Activated CD4-positive, alpha-beta T cell treated with anti-CD3 and anti-CD28 coated beads, Interleukin-10, Interleukin-2, amounts not matched to agents 100 ng/mL and 50 ng/mL, durations not matched to agents 16 hours and 8 hours (primary cell): ENCODE measurements at places on chromosomes 6 and 20.

GRCh38 chr6:132456700-132457143, 55.4 kb upstream of the MOXD1 start:
- peak; percentile 5 for DNase-seq

- no peak for DNase-seq
Observed at GRCh38 chr6:170176898-170177771, 113.7 kb downstream of the DLL1 start.

- DNase-seq, result peak; percentile 46
Observed at GRCh38 chr6:62285612-62286469, at the start of gene KHDRBS2. Gene KHDRBS2, minus strand, starts transcription at chr6:62286225.

GRCh38 chr20:6008254-6008653, 45.6 kb downstream of the LRRN4 start:
- DNase-seq, result peak; percentile 21

DNA sequence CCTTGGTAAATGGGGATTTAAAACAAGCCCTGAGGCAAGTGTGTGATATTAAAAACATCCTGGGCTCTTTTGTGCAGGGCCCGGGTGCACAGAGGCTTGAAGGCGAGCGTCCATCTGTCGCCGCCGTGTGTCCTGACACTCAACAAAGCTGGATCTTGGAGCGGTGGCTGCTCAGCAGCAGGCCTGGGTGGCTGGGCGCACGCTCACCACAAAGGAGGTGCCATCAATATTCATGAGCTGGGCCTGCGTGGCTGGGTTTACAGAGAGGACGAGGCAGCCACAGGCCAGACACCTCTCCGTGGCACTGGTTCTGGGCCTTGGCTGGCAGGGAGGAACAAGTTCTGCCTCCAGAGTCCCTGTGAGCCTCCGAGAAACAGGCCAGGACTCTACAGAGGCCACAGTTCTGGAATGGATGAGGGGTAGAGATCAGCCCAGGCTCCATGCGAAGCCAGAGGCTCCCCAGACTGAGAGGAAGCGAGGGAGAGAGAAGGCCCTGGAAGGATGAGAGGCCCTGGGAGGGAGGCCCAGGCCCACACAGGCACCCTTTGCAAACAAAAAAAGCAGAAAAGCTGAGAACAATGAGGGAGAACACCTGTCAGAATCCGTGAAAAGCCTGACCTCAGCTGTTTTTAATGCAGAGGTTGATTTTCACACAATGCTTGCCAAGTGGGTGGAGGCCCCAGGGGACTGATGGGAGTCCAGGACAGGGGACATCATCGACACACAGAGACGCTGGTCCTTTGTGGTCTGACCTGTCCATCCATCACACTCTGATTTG, 21.9 kb downstream of the BHLHE23 start:
- DNase-seq, result no peak

- DNase-seq, result no peak
Observed at GRCh38 chr6:157814883-157815282, 8.2 kb upstream of the SNX9 start.

- no peak for DNase-seq
Observed at GRCh38 chr20:35887393-35888064, 66.8 kb downstream of the SCAND1 start.

DNA sequence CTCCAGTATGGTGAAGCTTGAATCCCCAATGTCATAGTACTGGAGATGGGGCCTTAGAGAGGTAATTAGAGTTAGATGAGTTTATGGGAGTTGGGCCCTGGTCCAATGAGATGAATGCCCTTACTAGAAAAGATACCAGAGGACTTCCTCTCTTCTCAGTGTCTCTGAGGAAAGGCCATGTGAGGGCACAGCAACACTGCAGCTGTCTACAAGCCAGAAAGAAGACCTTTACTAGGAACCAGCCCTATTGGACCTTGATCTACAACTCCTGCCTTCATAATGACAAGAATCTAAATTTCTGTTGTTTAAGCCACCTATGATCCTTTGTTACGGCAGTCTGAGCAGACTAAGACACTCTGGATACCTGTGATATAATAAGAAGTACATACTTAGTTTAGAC, 31.4 kb upstream of the AKAP7 start:
- DNase-seq, result no peak

DNA sequence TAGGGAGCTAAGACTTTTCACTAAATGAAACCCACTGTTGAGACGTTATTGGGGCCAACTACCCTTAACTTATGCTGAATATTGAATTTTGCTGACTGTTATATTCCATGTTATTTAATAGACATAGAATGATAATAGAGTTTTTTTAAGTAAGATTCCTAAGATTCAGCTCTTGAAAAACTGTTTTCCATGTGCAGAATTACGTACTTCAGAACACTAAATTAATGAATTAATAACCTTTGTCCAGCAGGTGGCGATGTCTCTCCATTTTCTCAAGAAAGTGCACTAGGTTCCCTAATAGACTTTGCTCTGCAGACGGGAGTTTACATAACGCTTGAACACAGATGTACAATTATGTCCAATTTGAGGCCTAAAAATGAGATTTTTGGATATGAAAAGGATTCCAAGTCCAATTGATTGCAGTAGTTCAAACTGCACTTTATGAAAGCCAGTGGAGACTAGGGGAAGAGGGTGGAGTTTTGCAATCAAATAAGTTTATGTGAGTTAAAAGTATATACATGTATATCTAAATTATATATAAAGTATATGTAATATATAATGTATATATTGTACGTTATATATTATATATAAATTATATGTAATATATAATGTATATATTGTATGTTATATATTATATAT, 282.1 kb downstream of the UST start:
- peak; percentile 91 for DNase-seq

- DNase-seq, result peak; percentile 46
Observed at GRCh38 chr6:31737315-31737990, 1.1 kb upstream of the CLIC1 start.

GRCh38 chr6:118724211-118724610, 72.8 kb upstream of the CEP85L start:
- no peak for DNase-seq

DNA sequence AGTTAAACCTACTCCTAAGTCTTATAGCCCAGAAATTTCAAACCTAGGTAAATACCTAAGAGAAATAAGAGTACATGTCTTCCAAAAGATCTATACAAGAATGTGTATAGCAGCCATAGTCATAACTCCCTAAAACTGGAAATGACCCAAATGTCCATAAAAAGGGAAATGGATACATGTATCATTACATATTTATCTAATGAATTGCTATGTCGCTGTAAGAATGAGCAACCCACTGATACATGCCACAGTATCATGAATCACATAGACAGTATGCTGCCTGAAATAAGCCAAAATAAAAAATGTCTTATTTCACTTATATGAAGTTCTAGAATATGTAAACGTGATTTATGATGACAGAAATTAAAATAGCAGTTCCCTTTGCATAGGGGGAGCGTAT, 679.5 kb downstream of the MAFB start:
- no peak for DNase-seq

DNA sequence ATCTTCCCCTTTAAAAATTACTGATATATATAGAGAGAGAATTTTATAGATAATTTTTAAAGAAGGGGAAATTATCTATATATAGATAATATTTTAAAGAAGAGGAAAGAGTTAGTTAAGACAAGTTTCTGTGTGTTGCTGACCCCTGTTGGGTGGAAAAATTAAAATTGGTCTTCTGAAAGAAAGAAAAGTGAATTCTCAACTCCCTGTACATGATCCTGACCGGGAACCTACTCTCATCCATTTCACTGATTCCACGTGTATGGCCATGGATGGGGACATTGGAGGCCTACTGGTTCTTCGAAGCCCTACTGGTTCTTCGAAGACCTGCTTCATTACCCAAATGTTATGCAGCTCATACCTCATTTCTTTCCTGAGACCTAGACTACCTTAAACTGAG, 53.0 kb upstream of the TCF21 start:
- no peak for DNase-seq

GRCh38 chr20:62064770-62065673, 659 bp downstream of the TAF4 start:
- DNase-seq, result no peak

- DNase-seq, result no peak
Observed at GRCh38 chr6:105274678-105275077, 94.9 kb upstream of the POPDC3 start.

DNA sequence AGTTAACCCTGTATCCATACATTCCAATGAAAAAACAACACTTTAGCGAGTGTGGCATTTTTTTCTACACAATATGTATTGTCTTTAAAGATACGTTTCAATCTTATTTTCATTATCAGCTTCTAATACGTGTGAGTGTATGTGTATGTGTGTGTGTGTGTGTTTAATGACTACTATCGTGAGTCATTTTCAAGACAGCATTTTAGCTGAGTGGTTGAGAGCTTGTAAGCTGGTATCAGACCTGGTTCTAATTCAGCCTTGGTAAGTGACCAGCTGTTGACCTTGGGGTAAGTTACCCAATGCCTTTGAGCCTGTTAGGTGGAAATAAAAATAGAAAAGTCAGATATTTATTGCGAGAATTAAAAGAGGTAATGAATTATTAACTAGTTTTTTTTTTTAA, 320.0 kb upstream of the NT5E start:
- no peak for DNase-seq

DNA sequence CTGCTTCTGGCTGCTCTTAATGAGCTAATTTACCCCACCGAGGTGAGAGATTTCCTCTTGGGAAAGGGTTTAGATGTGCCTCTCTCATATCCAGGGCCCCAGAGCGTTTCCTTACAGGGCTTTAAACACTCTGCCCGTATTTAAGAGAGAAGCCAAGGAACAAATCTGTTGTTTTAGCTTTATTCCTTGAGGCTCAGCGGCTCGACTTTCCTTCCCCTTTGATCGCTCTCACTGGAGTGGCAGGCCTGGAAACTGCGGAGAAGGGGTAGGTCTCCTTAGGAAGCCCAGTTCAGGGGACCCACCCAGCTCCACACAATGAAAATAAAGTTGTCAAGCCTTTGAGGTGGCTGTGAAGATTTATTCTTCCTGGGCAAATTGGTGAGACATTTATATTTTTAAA, 132.0 kb upstream of the JAG1 start:
- DNase-seq, result no peak

- no peak for DNase-seq
Observed at GRCh38 chr20:51569815-51570738, 27.6 kb upstream of the NFATC2 start.

GRCh38 chr6:84466511-84466910, 239.1 kb upstream of the CEP162 start:
- no peak for DNase-seq

- DNase-seq, result no peak
Observed at GRCh38 chr6:63745784-63746183, 110.2 kb downstream of the PHF3 start.

- peak; percentile 18 for DNase-seq
Observed at GRCh38 chr20:7375905-7376304, 564.4 kb downstream of the HAO1 start.

DNA sequence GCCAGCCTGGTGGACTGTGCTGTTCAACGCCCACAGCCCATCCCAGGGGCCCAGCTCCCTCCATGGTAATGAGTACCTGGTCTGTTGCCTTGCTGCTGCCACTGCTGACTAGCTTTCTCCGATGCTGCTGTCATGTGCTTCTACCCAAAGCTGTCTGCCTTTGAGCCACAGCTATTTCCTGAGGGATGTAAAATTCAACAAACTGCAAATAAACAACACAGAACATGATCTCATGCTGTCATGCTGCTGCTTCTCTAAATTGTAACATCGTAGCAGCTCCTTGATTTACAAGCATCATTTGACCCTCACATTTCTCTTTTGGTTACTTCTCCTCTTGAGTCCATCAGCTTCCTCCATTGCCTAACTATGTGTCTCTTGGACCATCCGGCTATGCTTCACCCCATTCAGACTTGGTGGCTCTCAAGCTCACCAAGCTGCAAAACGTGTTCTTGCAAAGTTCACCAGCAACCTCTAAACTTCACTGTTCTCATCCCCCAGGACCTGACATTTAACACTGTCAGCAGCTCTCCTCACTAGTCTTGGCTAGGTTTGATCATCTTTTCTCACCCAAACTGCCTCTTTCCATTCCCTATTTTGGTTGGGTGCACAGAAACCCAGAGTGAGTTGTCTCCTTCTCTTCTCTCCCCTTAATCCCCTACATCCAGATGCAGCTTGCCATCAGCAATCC, 54.6 kb downstream of the FYN start:
- DNase-seq, result no peak

GRCh38 chr6:12595161-12595811, 121.3 kb upstream of the PHACTR1 start:
- no peak for DNase-seq

GRCh38 chr6:159279790-159280277, 110.6 kb downstream of the FNDC1 start:
- no peak for DNase-seq

DNA sequence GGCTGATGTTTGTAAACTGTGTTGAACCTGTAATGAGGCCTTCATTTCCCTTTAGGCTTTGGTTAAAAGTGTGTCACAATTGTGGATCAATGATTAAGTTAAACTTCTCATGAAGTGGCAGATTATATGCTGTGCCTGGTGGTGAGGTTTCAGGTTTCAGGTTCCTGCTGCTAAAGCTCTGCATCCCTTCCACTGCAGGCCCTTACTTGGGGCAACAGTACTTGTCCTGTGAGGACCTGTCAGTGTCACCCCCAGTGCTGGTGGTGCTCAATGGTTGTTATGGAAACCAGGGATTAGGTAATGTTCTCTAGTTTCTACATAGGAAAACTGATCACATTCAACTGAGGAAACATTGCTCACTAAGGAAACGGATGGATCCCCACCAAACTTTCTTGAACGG, 18.5 kb downstream of the RPP21 start:
- DNase-seq, result no peak

DNA sequence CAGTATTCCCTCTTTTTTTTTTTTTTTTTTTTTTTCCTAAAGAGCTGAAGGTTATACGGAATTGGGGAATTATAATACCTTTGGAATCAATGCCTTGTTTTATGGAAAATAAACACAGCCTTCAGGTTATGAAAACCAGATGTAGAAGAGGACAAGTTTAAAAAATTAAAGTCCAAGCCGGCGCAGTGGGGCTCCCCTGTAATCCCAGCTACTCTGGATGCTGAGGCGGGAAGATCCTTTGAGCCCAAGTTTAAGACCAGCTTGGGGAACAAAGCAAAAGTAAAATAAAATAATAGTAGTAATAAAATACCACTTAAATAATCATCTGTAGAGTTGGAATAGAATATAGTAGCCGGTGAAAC, 57.3 kb downstream of the TRIM38 start:
- DNase-seq, result no peak

DNA sequence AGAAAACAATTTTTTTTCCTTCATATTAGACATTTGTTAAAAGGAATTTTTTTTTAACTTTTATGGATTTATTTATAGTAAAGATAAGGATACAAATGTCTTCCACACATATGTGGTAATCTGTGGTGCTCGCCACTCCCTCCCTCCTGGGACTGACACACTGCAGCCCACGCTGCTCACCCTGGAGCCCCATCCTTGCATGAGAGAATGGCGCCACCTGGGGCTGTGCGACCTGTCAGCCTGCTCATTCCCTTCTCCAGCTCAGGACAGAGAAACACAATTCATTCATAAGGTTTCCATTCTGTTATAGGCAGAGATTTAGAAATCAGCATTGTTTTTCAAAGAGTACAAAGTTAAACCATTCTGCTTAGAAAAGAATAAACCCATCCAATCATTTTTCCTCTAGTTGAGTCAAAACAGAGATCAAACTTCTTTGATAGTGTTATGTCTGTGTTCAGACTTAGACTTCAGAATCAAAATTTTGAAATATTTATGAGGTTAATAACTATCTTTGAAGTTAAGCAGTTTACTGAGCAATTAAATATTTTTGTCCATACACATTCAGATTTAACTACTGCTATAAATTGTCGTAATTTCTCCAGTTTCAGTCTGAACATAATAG, 42.8 kb upstream of the DYNLRB1 start:
- DNase-seq, result peak; percentile 37

GRCh38 chr6:1346558-1347091, 34.7 kb downstream of the FOXQ1 start:
- no peak for DNase-seq
